ENCODE measurements at places on chromosomes 11 and 22.

GRCh38 chr11:119886667-119887230, 157.7 kb upstream of the NECTIN1 start:
- no peak for DNase-seq

- DNase-seq: no peak
Measured at GRCh38 chr11:68289456-68289855, 17.7 kb upstream of the C11orf24 start.

DNA sequence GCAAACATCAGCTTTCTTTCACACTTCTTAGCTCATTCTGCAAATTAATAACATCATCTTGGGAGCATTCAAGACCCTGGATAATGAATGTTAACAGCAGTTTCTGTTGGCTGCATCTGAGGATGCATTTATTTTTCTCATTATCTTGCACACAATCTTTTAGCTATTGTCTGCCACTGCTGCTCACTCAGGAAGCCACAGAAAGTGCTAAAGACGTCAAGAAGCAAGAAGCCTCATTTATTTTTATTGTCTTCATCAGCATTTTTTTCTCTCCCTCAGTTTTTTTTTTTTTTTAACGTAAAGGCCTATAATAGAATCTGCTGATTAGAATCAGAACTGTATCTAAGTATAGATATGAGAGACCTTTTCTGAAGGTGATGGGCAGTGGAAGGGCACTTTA, 1339.4 kb downstream of the FAM181B start:
- no peak for DNase-seq

DNA sequence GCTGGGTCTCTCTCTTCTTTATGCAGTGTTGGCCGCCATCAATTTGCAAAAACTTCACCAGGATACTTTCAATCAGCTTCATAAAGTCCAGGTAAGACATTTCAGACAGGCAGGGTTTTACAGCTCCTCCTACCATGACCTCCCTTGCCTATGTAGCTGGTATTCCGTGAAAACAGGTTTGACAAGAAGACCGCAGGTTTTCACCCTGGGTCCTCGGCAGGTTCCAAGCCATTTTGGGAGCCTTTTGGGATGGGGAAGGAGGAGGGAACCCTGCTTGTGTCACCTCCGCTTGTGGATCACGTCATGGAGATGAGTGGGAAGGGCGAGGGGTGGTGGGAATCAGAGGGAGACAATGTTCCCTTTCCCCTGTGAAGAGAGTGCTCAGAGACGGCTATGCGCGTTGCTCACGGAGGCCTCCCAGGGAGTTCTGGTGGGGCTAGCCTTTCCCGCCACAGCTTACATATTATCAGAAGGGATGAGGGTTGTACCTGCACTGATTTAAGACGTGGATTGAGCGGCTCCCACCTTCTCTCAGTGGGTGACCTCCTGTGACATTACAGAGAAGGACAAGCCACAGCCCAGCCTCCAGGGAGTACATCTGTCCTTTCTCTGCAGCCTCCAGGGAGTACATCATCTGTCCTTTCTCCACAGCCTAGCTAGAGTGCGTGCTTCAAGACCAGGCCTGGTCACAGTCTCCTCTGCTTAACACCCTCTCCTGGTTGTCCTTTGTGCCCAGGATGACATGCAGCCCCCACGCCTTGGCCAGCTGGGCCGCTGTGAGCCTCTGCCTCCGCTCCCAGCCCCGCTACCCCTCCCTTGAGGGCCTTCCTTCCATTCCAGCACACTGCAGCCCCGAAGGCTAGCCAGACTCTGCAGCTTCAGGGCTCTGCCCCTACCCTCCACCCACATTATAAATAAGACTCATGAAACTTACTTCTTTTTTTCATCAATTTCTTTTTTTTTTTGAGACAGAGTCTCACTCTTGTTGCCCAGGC, 17.2 kb downstream of the GLB1L3 start:
- no peak for DNase-seq

DNA sequence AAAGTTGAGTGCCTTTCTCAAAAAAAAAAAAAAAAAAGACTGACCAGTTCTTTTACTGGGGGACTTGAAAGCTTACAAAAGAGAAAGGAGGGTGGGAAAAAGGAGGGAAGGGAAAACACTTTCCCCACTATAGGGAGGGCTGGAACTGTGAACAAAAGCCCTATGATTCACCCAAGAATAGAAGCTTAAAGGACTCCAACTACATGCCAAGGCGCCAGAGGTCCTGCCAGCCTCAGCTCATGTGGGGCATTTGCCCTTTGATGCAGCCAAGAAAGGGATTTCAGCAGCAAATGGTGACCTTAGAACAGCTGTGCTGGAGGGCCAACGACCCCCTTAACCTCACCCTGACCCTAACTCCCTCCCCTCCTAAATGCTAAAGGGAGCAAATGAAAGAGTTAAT, 160.0 kb downstream of the NTM start:
- no peak for DNase-seq

DNA sequence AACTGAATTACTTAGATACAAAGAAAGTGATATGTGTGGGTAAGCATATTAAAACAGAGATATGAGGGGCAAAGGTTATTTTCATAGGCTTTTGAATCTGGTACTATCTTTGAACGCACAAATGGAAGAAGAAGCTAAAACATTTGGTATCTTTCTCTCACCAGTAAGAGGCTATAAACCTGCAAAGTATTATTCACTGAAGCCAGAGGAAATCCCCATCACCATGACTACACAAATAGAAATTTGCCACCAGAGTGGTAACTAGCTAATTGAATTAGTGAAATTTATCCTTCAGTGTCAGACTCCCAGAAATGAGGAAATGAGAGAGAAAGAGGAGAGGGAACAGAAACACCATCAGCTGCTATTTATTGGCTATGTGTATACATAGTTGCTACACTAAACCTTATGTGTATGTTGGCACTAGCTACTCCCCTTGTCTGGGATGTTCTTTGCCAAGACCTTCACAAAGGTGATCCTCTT, 503.4 kb downstream of the DLG2 start:
- no peak for DNase-seq

DNA sequence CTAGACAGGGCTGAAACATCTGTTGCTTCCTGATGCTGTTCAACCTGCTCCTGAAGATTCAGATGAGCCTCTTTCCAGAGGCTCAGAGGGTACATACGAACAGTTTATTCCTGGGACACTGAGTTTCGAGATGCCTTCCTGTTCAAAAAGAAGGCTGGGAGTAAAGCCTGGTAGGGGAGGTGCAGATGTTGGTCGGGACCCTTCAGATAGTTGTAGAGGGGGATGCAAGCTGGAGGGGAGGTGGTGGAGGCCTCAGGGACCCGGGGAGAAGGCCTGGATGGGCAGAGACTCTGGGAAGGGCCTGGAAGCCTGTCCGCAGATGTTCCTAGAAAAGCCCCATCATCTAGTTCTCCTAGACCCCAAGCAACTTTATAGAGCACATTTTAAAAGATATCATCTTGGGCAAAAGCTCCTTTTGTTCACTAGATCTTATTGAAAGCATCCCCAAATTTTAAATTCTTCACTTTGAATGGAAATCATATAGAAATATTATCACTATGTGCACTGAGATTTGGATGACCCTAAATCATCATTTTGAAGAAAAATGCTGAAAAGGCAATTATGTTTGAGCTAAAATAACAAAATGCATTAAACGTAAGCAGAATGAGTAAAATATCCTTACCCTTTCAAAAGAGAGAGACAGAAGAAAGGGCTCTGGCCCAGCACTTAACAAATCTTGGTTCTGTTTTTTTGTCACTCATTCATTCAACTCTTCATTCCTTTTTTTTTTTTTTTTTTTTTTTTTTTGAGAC, 41.2 kb downstream of the RTL6 start:
- DNase-seq: no peak

DNA sequence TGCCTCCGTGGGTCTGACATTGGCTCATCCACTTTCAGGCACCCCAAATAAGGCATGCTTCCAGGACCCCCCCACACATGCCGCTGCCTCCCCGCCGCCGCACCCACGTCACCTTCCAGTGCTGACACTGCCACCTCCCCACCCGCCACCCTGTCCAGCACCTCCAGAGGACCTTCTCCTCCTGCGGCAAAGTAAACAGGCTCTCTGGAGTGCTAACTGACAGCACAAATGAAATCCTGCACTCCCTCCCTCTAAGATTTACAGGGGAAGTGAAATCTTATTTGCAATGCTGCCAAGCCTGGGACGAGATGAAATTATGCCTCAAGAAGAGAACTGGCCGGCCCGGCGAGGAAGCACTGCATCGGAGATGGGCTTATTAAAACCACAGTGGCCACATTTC, 35.3 kb downstream of the MACROD1 start:
- DNase-seq: no peak

GRCh38 chr11:36296884-36297543, 926 bp downstream of the PRR5L start:
- no peak for DNase-seq

DNA sequence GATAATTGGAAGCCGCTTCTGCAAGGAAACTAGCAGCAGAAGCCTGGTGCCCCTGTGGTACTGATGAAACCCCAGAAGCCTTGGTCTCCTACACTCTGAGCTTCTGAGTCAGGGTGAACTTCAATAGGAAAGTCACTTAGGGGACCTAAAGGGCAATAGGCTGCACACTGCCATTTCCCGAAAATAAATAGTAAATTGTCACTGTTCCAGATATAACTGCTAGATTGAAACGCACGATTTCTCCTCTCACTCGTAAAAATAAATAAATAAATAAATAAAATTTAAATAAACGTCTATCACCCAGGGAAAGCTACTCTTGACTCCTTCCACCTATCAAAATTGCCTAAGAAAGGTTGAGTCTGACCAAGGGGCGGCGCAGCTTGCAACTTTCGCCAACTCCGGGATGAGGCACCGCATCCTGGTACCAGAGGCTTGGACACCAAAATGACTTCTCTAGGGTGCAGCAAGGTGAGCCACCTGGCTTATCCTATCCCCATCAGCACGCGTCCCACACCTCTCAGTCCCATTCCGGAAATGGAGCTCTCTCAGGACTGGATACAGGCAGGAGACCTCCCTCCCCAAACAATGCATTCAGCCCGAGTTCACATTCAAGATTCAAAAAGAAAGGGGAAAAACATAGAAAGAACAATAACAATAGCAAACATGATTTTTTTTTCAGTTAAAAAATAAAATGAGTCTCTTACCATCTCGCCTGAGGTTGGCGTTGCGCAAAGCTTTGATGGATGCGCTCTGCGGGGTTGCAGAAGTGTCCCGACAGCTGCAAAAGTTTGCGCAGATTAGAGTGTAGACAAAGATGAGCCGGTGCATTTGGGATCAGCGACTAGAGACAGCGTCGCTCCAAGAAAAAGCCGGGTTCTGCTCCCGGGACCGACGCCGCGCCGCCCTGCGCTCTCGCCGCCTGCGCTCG, 583 bp downstream of the PDGFD start:
- DNase-seq: no peak

DNA sequence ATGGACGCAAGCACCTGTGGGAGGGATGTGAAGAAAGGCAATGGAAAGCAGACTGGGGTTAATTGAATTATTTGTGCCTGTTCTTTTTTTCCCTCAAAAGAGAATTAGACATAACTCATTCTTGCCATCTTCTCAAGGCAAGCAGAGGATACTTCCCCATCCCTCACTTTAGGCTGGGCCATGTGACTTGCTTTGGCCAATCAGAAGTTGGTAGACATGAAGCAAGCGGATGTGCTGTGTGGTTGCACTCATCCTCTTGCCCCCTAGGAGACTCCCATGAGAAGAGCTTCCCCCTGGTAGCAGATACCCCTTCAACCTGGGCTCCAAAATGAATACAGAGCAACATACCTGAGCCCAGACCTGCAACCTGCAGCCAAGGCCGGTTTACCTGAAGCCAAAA, 124.4 kb upstream of the ZC3H12C start:
- DNase-seq: no peak

- no peak for DNase-seq
Measured at GRCh38 chr11:65616575-65617001, 1.0 kb downstream of the PCNX3 start.

DNA sequence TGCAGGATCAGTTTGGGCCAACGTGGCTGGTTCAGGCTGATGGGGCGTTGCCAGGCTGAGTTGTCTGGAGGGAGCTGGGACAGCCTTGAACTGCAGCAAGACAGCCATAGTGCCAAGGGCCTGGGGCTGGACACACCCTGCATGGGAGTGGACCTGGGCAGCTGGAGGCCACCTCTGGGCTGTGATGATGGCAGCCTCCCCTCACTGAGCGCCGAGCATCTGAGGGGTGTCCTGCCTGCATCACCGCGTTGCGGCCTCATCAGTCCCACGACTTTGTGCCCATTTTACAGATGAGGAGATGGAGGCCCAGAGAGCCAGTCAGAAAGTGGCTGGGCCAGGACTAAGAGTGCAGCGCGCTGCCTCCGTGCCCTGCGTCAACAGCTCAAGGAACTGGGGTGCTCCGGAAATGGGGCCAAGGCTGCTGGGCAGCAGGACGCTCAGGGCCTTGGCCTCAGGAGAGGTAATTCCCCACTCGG, 590 bp upstream of the TSPO start:
- DNase-seq: no peak

GRCh38 chr11:15148169-15148568, 33.4 kb downstream of the INSC start:
- DNase-seq: no peak

All from naive thymus-derived CD4-positive, alpha-beta T cell (primary cell).